ENCODE measurements at places on chromosomes 5 and 9. TPM values are rescaled to one million over a fixed set of nuclear protein-coding genes. Genes with fewer than 3 reads are reported as not detected.

DNA sequence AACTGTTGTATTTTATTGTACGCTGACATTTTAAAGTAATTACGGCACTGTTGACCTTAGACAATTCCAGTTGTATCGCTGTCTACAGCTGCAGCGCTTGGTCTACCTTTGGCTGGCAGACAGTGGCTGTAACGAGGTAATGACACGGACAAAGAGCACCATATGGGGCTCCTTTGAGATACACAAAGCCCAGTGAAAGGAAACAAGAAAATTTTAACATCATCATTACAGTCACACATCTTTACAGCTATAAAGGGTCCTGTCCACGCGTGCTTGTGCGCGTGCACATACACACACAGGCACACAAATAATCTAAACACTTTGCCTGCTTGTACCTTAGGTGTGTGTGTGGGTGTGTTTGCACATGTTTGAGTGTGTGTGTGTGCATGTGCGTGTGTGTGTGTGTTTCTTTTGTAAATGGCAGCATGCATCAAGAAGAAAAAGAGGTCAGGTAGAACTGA, 946.0 kb downstream of the NR2F1-AS1 start:
- DNase-seq: no peak

GRCh38 chr5:135437796-135438560, 9.2 kb downstream of the DCANP1 start:
- peak; percentile 97 for DNase-seq

- DNase-seq: no peak
Observed at GRCh38 chr9:86274821-86275643, 7.3 kb downstream of the ISCA1 start.

- no peak for DNase-seq
Observed at GRCh38 chr9:117952581-117952980, 248.4 kb downstream of the TLR4 start.

DNA sequence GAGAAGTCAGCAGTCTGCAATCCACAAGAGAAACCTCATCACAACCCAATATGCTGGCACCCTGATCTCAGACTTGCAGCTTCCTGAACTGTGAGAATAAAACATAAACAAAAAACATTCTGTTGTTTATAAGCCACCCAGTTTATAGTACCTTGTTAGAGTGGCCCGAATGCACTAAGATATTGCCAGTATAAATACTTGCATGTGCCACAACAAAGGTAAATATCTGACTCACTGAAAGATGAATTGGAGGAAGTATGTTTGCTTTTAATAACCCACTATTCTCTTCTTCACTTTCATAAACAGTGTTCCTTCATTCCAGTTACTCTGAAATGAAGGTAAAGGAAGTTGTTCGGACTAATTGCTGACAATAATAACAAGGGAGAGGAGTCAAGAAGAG, 1163.4 kb upstream of the CDH6 start:
- no peak for DNase-seq

- no peak for DNase-seq
Observed at GRCh38 chr9:78383130-78383529, 86.2 kb downstream of the PSAT1 start.

DNA sequence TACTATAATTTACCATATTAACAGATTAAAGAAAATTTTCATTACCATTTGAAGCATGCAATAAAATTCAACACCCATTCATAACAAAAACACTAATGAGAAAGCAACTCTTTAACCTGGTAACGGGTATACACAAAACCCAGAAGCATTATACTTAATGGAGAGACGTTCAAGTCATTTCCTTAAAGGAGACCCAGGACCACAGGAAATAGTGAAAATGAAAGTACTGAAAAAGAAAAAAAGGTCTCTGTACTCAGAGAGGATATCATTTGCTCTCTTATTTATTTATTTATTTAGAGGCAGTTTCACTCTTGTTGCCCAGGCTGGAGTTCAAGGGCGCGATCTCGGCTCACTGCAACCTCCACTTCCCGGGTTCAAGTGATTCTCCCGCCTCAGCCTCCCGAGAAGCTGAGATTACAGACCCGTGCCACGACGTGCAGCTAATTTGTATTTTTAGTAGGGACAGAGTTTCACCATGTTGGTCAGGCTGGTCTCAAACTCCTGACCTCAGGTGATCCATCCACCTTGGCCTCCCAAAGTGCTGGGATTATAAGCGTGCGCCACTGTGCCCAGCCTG, 61.6 kb downstream of the SETX start:
- no peak for DNase-seq

GRCh38 chr9:76161106-76161505, 233.1 kb downstream of the RFK start:
- DNase-seq: no peak

DNA sequence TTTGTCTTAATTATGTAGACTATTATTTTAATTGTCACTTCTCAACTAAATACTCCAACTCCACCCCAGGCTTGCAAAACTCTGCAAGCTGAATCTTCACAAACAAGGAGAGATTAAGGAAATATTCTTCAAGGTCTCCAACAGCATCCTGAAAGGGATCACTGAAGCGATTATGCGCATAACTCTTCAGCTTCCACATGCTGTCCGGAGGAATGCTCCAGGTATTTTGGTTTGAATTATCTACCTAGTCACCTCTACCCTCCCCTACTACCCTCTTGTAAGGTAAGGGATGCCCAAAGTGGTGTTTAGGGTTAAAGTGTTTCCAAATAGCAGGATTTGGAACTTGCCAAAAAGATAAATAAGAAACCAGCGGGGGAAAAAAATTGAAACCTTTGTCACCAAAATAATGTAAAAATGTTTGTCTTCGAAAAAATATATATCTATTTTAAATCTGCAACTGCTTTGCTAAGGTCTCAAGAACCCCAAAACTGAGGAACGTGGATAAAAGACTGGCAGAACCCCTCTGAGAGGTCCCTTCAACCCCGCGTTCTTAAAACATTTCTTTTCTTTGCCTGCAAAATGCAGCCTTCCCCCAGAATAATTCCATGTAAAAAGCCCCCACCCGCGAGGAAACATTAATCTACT, 11.6 kb downstream of the PTCH1 start:
- no peak for DNase-seq

- DNase-seq: no peak
Observed at GRCh38 chr5:42242881-42243485, 180.3 kb upstream of the GHR start.

- DNase-seq: no peak
Observed at GRCh38 chr5:127515693-127516440, 1.6 kb upstream of the PRRC1 start.

DNA sequence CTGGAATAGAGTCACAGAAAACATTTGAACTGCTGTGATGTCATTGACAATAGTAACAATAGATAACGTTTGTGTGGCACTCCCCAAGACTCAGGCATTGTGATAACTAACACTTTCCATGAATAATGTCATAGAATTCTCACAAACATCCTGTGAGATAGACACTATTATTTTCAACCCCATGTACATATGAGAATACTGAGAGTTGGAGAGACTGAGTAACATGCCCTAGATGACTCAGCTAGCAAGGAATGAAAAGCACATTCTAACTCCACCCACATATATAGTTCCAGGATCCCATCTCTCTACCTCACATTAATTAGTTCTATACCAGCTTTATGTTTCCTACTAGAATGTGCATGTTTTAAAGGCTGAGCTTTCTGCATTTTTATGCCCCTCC, 71.4 kb downstream of the ASTN2 start:
- DNase-seq: no peak

The C5orf52 gene
- not detected for total RNA-seq

The TGFBR1 gene
- 51.5 TPM for total RNA-seq

The CREBRF gene
- total RNA-seq: 6.5 TPM

The FOXD4L5 gene
- not detected for total RNA-seq

The PCDHB14 gene
- 0.88 TPM for total RNA-seq
